ENCODE measurements at places on chromosomes 2 and 18.

DNA sequence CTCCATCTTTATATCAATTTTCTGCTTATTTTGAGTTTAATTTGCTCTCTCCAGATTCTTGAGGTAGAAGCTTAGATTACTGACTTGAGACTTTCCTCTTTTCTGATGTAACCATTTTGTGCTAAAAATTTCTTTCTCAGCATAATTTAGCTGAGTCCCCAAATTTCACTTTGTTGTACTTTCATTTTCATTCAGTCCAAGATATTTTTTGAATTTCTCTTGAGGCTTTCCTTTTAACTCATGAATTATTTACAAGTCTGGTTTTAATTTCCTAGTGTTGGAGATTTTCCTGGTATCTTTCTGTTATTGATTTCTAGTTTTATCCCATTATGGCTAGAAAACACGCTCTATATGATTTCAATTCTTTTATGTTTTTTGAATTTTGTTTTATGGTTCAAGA, 144.7 kb upstream of the PGAP1 start:
- no peak for DNase-seq

GRCh38 chr18:34718610-34719009, 8.5 kb downstream of the DTNA start:
- no peak for DNase-seq

GRCh38 chr18:22932885-22933205, 283 bp upstream of the RBBP8 start:
- DNase-seq, result no peak

- DNase-seq, result no peak
Measured at GRCh38 chr2:177059293-177059692, 153.3 kb upstream of the HNRNPA3 start.

DNA sequence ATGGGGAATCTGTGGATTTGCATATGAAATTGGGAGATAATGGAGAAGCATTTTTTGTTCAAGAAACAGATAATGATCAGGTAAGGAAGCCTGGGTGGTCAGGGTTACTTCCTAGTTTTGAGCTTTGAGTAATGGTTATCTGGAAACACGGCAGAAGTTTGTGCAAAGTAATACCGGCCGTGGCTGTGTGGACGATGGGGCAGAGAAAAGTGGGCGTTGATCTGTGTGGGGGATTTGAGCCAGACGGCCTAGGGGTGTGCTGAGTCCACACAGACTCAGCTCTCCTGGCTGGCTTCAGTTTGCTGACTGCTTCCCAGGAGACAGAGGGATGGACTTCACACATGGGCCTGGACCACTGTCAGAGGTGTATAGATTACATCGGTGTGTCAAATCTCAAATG, 21.3 kb downstream of the LPIN1 start:
- no peak for DNase-seq

DNA sequence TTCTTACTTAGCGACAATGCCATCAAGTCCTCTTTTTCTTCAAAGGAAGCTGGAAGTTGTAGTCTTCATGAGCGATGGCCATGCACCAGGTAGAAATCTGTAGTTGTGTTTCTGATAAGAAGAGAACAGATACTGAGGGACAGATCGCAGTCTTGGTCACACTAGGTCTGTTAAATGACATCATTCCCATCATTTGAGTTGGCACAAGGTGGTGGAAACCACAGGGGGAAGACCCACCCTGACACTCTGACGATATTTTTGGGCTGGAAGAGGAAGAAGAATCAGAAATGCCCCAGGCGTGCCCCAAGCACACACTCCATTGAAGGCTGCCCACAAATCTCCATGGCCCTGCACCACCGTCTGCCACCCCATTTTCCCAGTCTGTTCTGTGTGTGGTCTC, 89.0 kb upstream of the BOD1L2 start:
- no peak for DNase-seq

DNA sequence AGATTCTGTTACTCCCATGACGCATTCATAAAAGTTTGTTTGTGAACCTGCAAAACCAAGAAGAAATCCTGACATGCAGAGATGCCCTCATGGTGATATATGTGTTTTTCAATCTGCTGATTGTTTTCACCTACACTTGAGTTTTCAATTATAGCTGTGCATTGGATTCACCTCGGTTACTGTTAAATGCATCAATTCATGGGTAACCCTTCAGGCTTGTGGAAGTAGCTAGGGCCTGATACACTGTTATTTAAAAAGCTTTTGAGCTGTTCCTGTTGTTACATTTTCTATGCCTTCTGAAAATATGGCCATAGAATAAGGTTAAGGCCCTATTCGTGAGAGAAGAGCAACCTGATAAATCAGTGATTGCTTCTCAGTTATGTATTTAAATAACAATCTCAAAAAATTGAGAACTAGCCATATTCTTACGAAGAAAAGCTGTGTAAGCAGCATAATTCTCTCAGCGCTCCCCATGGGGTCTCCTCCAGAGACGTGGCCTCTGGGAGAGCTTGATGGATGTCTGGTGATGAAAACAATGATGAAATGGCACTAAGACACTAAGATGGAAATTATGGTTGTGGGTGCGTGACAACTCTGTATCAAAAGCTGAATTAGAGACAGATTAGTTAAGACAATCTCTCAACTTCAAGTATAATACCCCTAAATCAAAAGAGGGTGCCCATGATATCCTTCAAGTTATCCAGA, 60.5 kb downstream of the RIT2 start:
- no peak for DNase-seq

Measured in mesothelial cell of epicardium (in vitro differentiated cells).